T follicular helper cell (primary cell): ENCODE measurements at places on chromosomes 13 and 19.

DNA sequence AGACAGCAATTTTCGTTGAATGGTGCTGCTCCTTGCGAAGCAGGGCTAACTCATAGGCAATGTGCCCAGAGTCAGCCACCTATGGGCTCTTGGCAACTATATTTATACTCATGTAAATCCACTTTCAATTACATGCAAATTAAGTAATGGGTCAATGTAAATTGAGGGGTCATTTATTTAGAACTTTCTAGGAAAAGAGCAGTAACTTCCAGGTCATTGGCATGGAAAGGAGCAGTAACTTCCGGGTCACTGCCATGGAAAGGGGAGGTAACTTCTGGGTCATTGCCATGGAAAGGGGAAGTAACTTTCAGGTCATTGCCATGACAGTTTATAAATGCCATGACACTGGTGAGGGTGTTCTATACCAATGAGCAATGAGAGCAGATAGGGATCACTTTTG, 11.6 kb downstream of the KLK4 start:
- no peak for DNase-seq

GRCh38 chr19:44748426-44749254, at the start of gene BCL3:
TSS of gene BCL3 (plus strand) at chr19:44748708. CDS start at chr19:44748791, 83 bp downstream.
- DNase-seq = peak; percentile 49

DNA sequence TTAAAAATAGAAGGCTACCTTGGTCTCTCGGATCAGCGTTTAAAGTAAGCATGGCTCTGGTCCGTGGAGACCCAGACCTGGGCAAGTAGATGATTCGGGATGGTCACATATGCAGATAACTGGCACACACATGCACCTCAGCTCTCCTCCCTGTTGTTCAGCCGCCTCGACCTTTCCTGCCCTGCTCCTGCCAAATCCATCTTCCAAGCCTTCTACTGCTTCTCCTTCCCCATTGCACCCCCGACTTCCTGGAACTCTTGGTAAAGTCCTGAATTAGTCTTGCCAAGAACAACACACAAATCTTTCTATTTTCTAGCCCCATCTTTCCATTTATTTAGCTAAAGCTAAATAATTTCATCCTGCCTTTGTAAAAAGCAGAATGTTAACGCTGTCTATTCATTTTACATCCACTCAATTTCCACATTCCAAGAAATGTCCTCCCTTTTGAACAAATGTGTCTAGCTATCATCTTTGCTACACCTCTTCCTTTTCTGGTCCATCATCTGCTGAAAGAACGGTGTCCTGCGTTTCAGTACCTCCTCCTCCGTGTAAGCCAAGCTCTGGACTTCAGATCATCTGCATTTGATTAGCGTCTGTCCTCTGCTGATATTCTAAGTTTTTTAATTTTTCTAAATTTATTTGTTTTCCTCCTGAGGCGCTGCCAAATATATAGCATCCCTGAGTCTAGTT, 92.5 kb downstream of the ZIC5 start:
- no peak for DNase-seq

- DNase-seq = no peak
Measured at GRCh38 chr13:63690672-63691071, 2275.0 kb upstream of the PCDH20 start.

GRCh38 chr13:77298426-77298825, 28.5 kb downstream of the MYCBP2 start:
- DNase-seq = no peak

- DNase-seq = no peak
Measured at GRCh38 chr13:113889467-113889866, 25.6 kb upstream of the GAS6 start.

GRCh38 chr13:78770601-78771000, 111.6 kb upstream of the OBI1 start:
- DNase-seq = no peak

- no peak for DNase-seq
Measured at GRCh38 chr19:2743099-2743498, 3.3 kb upstream of the SLC39A3 start.

- no peak for DNase-seq
Measured at GRCh38 chr19:2076526-2076944, 19.6 kb downstream of the MOB3A start.

- DNase-seq = no peak
Measured at GRCh38 chr13:110332750-110333149, 25.7 kb downstream of the COL4A2 start.

DNA sequence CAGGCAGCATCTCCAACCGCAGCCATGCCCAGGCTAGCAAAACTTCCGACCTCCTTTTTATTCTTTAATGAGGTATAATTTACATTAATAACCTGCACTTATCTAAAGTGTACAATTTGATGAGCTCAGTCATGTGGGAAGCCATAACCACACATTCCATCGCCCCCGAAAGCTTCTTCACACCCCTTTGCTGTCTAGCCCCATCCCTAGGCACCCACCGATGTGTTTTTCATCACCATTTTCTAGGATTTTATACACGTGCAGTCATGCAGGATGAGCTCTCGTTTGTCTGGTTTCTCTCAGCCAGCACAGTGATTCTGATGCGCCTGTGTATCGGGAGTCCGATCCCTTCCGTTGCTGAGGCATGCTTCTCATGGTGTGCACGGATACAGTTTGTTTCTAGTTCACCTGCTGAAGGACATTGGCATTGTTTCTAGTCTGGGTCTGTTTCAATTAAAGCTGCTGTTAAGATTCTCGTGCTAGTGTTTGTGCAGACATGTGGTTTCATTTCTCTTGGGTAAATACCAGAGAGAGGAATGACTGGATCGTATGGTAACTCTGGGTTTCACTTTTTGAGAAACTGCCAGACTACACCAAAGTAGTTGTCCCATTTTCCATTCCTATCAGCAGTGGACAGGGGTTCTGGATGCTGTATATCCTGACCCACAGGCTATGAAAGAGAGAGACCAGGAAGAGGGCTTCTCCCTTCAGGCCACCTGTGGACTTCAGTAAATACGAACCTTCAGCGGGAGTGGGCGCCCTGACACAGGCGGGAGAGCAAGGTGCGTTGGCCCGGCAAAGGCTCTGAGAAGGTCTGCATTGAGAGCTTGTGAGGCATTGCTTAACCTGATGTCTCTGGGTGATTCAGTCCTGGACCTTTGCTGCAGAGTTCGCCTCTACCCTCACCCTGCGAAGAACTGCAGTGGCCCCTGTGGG, 4.9 kb downstream of the AP1M1 start:
- no peak for DNase-seq

DNA sequence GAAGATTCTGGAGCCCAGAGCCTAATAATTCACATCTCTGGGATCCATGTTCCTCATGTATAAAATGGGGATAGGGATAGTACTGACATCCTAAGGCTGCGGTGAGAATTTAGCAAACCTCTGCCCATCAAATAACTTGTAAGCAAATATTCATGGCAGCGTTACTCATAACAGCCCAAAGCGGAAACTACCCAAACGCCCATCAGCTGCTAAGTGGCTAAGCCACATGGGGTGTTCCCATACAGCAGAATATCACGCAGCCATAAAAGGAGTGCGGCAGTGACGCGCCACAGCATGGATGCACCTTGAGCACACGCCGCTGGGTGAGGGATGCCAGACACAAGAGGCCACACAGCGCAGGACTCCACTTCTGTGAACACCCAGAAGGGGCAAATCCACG, 19.7 kb downstream of the VRK3 start:
- no peak for DNase-seq

DNA sequence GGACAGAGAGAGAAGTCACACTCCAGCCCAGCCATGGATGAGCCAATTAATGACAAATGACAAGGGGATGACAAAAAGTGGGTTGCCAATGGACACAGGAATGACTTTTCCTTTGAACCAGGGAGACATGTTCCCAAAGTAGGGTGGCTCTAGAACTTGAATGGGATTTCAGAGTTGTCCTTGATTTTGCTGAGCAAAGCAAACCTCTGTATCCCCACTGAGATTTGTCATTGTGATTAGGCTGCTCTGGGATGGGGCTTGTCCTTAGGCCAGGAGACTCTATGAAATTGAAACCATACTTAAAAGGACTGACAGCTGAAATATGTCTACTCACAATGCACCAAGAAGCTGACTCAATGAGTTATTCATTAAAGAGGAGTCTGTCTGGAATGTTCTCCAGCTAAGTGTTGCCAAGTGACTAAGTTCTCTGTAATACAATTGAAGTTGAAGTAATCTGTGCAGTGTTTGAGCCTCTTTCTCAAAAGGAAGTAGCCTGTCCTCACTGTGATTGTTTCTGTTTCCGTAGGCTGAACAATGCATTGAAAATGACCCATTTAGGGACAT, 69.0 kb upstream of the PCDH9 start:
- DNase-seq = no peak

GRCh38 chr19:8641908-8642547, 11.6 kb downstream of the NFILZ start:
- DNase-seq = no peak

DNA sequence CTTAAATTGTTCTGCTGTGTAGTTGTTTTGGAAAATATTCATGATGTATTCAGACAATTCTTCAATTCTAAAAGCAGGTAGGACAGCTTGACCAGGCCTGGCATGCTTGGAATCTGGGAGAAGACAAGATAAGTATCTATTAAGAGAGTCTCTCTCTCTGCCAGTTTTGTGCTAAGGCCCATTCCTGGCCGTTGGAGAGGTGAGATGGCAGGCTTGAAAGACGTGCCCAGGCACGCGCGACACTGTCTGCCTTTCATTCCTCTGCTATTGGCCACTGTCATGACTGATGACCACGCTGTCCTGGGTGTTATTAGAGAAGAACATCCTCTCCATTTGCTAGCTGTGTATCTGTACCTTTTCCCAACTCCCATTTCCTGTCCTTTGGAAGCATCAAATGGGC, 90.3 kb downstream of the LHFPL6 start:
- no peak for DNase-seq

- DNase-seq = no peak
Measured at GRCh38 chr13:113978741-113979481, 5.0 kb upstream of the C13orf46 start.

DNA sequence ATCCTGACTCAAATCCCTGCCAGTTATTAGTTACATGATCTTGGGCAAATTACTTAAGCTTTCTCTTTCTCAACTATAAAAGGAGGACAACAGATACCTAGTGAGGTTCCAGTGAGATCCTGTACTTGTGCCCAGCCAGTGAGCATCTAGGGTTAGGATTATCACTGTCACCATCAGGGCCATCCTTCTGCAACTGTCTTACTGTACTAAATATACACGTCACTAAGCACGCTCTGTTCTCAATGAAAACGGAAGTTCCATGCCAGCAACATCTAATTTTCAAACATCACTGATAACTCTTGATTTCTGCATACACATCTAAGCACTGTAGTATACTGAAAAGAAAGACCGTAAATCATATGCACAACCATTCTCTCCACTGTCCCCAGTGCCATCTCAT, 70.0 kb downstream of the FOXO1 start:
- no peak for DNase-seq

GRCh38 chr13:106858903-106859532, 291.1 kb upstream of the ARGLU1 start:
- DNase-seq = no peak

DNA sequence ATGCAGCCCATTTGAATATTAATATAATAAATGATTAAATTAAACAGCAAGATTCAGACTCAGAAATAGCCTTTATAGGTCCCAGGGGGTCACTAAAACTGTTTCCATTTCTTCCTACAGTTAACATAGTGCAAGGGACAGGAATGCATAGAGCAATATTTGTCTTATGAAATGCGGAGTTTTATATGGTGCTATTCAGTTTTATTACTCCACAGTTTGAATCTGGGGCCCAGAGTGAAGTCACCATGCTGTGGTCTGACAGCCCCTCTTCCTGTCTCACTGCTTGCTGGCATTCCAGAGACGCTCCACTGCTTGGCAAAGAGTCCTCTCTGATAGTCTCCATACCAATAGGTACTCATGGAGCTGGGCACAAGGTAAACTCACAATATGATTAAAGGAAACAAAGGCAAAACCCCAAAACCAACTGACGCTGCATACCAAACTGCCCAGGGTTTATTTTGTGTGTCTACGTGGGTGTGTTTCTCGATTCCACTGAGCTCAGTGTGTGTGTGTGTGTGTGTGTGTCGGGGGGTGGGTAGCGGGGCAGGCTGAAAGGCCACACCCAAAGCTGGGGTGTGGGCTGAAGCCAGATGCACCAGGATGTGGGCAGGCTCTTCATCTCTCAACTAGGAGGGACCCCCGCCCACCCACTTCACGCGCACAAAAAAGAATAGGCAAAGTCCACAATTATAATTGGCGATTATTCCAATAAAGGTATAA, 277.9 kb downstream of the TSHZ3 start:
- no peak for DNase-seq

DNA sequence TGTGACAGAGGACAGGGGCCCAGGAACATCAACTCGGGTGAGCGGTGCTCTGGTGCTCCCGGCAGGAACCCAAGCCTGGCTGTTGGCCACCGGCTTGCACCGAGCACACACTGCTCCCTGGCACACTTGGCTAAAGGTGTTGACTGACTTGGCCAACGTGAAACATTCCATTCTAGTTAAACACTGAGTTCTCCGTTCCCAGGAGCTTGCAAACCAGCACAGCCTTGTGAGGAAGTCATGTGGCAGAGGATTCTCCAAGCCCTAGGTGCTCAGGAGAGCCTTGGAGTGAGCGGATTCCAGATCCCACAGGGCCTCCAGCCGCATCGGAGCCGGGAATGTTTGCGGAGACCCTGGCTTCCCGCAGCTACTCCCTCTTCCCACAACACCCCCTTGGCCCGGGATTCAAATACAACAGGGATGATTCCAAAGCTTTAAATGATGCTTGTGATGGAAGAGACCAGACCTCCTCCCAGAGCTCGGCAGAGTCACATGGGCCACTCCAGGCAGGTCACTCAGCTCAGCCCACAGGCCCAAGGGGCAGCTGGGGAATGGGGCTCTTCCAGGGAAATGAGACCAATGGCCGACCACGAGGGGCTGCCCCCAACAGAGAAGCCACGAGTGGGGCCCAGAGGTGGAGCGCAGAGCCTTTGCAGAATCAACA, 2.9 kb downstream of the C13orf46 start:
- no peak for DNase-seq

DNA sequence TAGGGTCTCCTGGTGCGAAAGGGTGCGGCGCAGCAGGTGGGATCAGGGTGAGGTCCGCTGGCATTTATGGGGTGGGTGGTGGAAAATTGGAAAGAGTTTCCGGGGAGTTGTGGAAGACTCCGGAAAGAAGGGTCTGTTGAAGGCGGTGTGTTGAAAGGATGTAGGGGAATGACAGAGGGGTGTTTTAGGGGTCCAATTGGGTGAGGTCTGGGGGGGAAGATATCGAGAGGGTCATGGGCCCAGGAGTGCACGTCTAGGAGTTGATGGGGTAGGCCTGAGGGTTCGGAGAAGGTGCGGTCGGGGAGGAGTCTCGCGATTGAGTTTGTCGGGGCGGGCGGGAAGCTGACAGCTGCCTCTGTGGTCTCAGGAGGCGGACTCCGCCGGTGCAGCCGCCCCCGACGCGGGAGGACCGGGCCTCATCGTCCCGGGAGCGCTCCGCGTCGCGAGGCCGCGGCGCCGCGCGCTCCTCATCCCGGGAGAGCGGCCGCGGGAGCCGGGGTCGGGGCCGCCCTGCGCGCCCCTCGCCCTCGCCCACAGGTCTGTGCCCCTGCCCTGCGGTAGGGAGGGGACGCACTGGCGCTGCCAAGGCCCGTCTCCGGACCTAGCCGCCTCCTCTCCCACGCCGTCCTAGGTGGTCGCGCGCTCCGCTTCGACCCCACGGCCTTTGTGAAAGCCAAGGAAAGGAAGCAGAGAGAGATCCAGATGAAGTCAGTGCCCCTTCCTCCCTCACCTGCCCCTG, 7.0 kb downstream of the PGLYRP1 start:
- DNase-seq = peak; percentile 21

- DNase-seq = peak; percentile 54
Measured at GRCh38 chr19:36489920-36490415, 607 bp upstream of the ZNF566 start.
